Right cardiac atrium (tissue), 5 donors: ENCODE measurements at places on chromosomes 6 and 20. TPM values are rescaled to one million over a fixed set of nuclear protein-coding genes. Genes with fewer than 3 reads are reported as not detected.
A peak's percentile ranks its signal among the peaks of the same experiment; 100 is the strongest.

The FAM50B gene
- total RNA-seq: 14.0 TPM

- DNase-seq: no peak
Measured at GRCh38 chr6:6317386-6317785, 3.1 kb downstream of the F13A1 start.

The TRERF1 gene
- 2.8 TPM for total RNA-seq

- DNase-seq: peak; percentile 74
Measured at GRCh38 chr20:45771182-45771759, 20.4 kb downstream of the WFDC3 start.

The SAPCD1 gene
- total RNA-seq: 0.50 TPM

The CTCFL gene
- total RNA-seq: not detected

The LY6G6D gene
- not detected for total RNA-seq

The OR2J3 gene
- total RNA-seq: not detected
